ENCODE measurements at places on chromosomes 3 and 15.
A peak's percentile ranks its signal among the peaks of the same experiment; 100 is the strongest.

- no peak for DNase-seq
Observed at GRCh38 chr3:193714523-193715137, 121.6 kb downstream of the OPA1 start.

DNA sequence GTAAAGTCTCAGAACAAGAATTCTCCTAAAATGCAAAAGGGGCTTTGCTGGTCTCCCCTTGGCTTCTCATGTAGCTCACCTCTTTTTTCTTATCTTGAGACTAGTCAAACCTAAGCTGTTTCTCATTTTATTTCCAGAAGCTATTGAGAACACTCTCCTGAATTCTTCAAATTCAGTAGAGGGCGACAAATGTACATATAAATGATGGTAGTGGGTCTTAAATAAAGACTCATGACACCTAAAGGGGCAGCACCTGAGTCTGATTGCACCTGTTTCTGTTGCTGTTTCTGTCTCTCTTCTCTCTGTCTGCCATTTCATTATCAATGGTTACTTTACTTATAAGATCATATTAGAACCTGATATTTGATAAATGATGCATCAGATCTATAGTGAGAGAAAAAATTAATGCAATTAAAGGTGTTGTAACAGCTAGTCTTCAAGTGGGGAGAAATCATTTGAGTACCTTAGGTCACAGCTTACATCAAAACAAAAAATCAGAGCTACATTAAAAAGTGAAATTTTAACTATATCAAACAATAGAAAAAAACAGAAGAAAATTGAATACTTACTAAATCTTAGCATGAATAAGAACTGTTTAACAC, 7.0 kb downstream of the ADIPOQ start:
- peak; percentile 76 for DNase-seq

- DNase-seq = no peak
Observed at GRCh38 chr3:67540198-67540894, 114.1 kb downstream of the SUCLG2 start.

DNA sequence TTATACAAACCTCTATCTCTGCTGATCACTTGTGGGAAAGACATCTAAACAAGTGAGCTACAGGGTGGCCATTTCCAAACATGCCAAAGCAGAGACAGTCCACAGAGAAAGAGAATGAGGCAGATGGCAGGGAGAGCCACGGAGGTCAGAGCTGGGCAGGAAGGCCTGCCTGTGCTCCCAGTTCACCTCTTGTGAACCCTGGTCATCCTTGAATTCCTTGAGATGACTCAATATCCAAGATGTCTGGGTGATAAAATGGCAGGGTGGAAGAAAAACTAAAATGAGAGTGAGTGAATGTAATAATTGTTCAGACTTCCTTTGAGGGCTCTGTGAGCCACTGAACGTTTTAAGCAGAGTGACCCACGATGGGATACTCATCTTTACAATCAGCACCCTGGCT, 104.8 kb downstream of the PLCH1 start:
- no peak for DNase-seq

DNA sequence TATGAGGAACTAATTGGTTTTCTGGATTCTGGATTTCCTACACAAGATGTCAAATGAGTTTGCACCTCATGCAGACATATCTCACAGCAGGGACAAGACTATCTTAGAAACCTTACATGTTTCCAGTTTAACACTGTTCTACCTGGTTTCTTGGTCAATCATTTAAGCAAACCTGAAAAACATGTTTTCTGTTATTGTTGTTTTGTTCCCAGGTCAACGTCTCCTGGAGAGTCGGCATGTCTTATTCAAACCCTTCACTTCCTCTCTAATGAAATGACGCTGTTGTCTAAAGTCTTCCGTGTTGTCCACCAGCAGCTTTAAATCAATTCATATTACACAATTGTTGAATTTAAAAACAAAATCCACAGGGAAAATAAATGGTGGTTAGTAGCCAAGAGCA, 150.9 kb downstream of the CNTN3 start:
- DNase-seq = no peak

DNA sequence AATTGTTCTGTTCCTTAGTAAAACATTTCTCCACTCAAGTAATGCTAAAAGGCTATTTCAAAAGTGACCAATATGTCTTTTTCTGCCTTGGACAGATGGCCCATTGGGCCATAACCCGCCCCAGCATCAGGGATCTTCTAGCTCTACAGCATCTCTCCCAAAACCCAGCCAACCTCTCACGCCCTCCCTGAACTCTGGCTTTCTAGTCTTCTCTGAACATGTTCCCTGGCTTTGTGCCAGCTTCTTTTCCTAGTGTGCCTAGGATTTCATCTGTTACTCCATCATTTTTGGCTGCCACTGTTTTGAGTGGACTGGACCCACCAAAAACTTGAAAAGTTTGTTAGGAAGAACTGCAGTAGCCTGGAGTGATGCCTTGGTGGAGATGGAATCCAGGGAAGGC, 30.7 kb downstream of the TRPM1 start:
- DNase-seq = no peak

DNA sequence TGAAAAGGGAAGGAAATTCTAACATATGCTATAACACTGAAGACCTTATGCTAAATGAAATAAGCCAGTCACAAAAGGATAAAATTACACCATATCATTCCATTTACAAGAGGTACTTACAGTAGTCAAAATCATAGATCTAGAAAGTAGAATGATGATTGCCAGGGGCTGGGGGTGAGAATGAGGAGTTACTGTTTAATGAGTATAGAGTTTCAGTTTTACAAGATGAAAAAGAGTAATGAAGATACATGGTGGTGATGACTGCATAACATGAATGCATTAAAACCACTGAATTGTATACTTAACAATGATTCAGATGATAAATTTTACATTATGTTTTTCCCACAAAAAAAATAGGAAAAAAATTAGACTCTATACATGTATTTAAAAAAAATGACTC, 152.6 kb downstream of the SCAPER start:
- no peak for DNase-seq

GRCh38 chr3:65902304-65902793, 136.4 kb downstream of the MAGI1 start:
- no peak for DNase-seq

- DNase-seq = no peak
Observed at GRCh38 chr15:90918034-90918788, 14.1 kb downstream of the HDDC3 start.

DNA sequence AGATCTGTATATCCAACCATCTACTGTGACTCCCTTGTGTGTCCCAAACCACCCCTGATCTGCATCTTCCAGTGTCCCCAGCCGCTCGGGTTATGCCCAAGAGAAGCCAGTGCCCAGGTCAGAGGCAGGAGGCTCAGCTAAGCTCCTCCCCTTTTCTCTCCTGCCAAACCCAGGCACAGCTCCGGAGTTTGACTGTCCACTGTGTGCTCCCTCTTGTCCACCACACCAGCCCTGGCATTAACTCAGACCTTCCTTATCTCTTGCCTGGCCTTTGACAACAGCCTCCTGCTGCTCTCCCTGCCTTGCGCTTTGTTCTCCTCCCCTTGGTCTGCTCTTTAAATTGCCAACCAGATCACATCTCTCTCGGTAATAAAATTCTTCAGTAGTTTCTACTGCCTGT, 39.3 kb downstream of the DGKG start:
- no peak for DNase-seq

DNA sequence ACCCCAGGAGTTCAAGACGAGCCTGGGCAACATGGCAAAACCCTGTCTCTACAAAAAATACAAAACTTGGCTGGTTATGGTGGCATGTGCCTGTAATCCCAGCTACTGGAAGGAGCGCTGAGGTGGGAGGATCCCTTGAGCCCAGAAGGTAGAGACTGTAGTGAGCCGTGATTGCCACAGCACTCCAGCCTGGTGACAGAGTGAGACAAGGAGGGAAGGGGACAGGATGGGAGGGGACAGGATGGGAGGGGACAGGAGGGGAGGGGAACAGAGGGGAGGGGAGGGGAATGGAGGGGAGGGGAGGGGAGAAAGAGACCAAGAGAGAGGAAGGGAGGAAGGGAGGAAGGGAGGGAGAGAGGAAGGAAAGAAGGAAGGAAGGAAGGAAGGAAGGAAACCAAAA, 11.0 kb downstream of the COLQ start:
- no peak for DNase-seq

DNA sequence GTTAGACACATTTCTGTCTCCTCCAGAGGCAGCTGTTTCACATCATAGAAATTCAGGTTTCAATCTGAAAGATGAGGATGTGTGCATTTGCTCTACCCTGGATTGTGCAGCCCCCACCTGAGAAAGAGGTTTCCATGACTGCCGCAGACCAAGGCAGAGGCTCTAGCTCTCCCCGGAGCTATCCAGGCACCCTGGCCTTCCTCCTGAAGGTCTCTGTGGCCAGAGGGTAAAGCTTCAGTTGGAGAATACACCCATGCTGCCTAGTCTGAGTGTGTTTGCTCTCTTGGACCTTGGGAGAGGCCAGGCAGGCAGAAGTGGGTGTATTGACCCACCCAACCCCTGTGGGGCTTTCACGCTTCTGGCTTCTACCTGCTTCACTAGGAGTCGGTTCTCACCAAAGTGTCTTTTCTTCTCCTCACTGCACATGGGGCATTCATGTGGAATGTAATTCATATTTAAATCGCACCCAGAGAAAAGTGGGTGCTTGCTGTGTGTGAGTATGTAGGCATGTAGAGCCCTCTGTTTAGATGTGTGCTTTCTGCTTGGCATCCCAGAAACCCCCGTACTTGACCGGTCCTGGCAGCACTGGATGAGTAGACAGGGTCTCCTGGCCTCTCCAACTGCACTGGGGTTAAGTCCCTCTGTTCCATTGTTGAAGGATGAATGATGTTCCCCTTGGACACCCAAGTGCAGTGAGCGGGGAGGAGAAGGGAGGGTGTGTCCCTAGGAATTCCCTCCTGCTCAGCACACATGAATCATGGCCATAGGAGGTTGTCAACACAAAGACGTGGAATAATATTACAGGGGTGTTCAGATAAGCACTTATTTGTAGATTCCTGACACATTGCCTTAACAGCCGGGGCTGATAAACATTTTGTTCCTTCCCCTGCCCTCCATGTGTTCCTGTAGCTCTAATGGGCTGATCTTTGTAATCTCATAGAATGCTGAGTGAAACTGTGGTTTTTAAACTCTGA, 20.3 kb upstream of the RAB6B start:
- no peak for DNase-seq

GRCh38 chr3:141493184-141493583, 6.4 kb downstream of the RASA2 start:
- DNase-seq = no peak

- DNase-seq = peak; percentile 69
Observed at GRCh38 chr3:94249491-94250079, 186.7 kb downstream of the NSUN3 start.

- DNase-seq = no peak
Observed at GRCh38 chr3:65128346-65128745, 440.5 kb upstream of the ADAMTS9 start.

GRCh38 chr15:60889491-60889890, 339.6 kb downstream of the RORA start:
- DNase-seq = no peak

DNA sequence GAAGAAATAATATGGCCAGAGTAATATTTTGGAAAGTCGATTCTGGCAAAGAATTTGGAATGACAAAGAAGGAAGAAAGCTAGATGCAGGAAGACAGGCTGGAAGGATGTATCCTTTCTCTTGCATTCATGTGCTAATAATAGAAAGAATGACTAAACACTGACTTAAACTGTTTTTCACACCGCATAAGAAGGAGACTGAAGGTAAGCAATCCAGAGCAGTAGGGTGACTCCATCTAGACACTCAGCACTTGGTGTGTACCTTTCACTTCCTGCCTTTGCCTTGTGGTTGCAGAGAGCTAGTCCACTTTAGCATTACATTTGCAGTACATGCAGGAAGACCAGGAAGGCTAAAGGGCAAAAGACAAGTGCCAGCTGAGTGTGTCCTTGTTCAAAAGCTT, 234.6 kb downstream of the RBMS3 start:
- no peak for DNase-seq

GRCh38 chr3:186374376-186374775, 12.3 kb upstream of the DGKG start:
- DNase-seq = peak; percentile 12

GRCh38 chr3:9727743-9728142, 3.8 kb upstream of the BRPF1 start:
- no peak for DNase-seq

GRCh38 chr3:148866261-148866660, 1.2 kb downstream of the CPA3 start:
- no peak for DNase-seq

DNA sequence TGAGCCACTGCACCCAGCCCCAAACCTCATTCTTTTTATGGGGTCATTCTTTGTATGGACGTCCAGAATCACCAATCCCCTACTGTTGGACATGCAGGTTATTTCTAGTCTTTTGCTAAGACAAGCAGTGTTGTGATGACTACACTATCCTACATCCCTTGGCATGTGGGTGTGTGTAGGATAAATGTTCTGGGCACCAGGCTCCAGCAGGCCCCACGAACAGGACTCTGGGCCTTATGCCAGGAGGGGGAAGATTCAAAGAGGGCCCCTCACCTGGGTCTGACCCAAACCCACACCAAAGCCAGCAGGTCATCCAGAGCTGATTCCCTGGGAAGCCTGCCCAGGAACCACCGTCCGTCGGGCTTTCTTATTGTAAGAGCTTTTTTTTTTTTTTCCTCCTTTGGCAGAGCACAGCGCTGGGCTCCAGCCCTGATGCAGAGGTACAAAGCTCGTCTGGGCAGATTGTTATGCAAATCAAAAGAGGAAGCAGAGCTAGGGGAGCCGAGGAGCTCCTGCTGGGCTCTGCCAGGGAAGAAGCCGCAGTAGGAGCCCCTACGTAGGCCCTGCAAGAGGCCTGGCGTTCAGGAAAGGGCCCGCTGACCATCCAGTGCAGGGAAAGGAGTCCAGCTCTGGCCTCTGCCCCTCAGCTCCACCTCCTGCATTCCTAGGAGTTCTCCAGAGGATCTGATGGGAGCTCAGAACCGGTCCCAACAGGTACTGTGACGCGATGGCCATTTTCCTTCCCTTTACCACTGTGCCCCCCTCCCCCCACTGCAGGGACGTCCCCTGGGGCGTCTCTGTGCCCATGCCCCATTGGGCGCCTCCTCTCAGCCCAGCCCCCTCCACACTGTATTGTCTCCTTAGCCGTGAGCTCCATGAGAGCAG, 29.0 kb upstream of the FURIN start:
- peak; percentile 92 for DNase-seq

GRCh38 chr15:49331951-49332350, 91.1 kb upstream of the FGF7 start:
- no peak for DNase-seq

DNA sequence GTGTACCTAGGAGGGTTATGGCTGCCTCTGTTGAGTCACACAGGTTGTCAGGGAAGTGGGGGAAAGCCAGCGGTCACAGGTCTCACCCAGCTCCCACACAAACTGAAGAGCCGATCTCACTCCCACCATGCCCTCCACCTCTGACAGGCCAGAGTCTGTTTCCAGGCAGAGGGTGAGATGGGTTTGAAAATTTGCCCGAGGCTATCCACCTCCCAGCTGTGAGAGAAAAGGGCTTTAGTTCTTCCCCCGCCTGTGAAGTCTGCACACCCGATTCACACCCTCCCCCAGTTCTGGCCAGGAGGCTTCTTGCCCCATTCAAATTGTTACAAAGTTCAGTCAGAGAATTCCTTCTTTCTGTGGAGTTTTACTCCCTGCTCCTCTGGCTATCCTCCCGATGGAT, 446.9 kb downstream of the EDEM1 start:
- no peak for DNase-seq
